ENCODE measurements at places on chromosomes 4 and X.

- no peak for DNase-seq
Measured at GRCh38 chr4:122045533-122045932, 93.7 kb upstream of the TRPC3 start.

GRCh38 chr4:153643406-153644383, 40.4 kb upstream of the TLR2 start:
- DNase-seq, result no peak

DNA sequence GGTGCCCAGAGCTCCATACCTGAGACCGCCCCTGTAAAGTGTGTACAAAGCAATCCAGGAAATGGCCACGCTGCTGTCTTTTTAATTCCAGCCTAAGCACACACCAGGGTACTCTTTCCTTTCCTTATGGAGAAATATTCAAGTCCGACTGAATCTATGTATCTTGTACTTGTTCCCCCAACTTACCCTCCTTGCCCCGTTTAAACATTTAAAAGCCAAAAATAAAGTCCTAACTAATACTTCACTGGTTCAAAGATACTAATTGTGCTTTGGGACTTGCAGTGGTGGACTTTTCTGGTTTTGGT, 731 bp upstream of the AMMECR1 start:
- DNase-seq, result no peak

- DNase-seq, result no peak
Measured at GRCh38 chrX:420496-421223, 34.0 kb upstream of the PPP2R3B start.

GRCh38 chrX:100411802-100412715, 2.0 kb upstream of the PCDH19 start:
- DNase-seq, result no peak

DNA sequence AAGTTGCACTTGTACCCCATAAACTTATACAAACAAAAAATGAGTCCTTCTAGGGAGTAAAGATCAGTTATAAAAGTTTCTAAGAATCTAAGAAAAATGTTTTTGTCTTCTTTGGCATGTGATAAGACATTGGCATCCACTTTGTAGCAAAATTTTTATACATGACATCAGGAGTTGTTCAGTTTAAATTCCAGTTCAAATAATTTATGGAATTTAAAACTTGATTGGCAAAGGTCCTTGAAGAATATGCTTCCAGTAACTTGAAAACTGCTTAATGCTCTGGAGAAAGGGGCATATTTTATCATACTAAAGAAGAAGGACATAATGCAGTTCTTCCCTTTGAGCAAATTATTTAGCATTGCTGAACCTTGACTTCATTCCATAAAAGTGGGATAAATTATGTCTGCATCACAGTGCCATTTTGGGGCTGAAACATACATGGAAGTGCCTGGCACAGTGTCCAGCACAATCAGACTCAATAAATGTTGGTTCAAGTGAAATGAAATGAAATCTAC, 163.3 kb upstream of the IL15 start:
- no peak for DNase-seq

DNA sequence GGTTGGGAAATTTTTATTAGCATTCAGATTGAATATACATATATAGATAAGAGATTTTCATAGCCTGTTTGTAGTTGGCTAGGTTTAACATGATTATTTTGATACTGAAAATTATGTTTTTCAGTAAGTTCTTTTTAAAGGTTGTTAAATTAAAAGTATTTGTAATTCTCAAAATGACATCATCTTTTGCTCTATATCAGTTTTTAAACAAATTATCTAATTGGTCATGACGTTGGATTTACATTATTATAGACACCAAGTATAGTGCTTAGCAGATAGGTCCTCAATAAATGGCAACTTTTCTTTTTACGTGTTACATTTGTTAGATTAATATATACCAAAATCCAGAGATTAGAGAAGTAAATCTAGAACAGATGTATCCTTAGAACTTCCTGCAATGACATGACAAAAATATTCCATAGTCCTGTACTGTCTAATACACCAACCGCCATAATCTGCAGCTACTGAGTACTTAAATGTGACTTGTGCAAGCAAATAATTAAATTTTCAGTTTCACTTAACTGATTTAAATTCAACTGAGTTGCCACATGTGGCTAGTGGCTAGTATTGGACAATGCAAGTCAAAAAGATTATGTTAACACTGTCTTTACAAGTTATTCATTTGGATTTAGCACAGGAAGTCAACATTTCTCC, 1613.1 kb upstream of the TENM3 start:
- DNase-seq, result no peak

Measured in natural killer cell (primary cell).